ENCODE measurements at places on chromosomes 4 and X. TPM values are rescaled to one million over a fixed set of nuclear protein-coding genes. Genes with fewer than 3 reads are reported as not detected.

Gene MOB1B
- 4.6 TPM for polyA plus RNA-seq

Gene F9
- polyA plus RNA-seq: not detected

Gene TRAPPC2
- 10.4 TPM for polyA plus RNA-seq

Gene TLR10
- not detected for polyA plus RNA-seq

GRCh38 chr4:73866246-73866645 lies 2.9 kb upstream of the CXCL1 start:
- DNase-seq: no peak

Gene AMBN
- polyA plus RNA-seq: not detected

DNA sequence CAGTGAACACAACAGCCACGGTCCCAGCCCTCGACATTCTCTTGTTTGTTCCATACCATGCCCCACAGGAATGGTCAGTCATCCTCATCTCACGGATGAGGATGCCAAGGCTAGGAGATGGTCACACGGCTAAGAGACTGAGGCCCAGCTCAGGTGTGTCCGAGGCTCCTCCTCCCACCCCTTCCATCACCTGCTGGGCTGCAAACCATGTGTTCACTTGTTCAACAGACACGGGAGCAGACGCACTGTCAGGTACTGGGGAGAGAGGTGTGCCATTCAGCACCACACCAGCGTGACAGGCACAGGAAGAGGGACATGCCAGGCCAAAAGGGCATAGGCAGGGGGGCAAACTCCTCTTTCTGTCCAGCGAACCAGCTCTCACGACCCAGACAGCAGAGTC lies 45.9 kb downstream of the ABLIM2 start:
- DNase-seq: no peak

Gene TASL
- not detected for polyA plus RNA-seq

DNA sequence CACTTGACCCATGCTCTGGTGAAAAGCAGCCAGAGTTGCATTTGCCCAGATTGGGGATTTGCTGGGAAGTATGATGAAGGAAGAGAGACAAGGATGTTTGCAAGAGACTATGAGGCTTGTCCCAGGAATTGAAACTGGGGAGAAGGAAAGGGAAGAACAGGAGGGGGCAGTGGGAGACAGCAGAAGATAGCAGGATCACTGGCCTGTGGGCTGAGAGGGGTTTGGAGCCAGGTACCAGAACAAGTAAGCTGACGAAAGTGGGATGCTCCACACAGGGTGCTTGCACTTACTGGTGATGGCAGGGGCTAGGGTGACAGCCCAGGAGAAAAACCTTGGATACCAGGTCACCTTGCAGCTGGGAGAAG lies 3.4 kb upstream of the LETM1 start:
- DNase-seq: no peak

Measured in SK-N-SH (cell line).